ENCODE measurements at places on chromosomes 16 and 17.

DNA sequence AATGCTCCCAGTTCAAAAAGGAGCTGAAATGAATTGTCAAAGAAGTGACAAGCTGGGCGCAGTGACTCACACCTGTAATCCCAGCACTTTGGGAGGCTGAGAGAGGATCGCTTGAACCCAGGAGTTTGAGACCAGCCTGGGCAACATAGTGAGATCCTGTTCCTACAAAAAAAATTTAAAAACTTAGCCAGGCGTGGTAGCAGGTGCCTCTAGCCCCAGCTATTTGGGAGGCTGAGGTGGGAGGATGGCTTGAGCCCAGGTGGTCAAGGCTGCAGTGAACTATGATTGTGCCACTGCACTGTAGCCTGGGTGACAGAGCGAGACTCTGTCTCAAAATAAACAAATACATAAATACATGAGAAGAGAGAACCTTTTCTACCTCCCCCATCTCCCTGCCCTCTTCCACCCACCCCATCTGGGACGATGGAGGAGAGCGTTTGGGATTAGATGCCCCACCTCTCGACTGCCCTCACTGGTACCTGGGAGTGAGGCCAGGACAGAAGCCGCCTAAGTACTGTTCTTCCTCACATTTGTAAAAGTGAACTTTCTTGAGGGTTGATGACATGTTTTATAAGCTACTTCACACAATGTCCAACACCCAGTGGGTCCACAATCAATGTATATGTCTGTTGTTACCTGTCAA is 2.4 kb downstream of the IL4R start:
- no peak for DNase-seq

DNA sequence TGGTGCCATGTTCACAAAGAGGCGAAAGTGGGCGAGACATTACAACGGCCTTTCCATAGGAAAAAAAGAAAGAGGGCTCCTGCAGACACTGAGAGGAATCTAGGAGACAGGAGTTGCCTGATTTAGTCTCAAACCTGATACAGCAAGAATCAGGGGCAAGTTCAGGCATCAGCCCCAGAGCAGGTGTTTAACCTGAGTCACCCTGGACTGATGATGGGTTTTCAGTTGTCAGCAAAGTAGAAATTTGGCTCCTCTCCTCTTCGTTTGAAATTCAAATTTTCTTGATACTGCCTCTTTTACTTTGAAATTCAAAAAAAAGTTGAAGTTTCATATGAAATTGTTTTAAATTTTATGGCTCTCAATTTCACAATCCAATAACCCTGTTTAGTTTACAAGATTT is 189.5 kb downstream of the ABCC12 start:
- no peak for DNase-seq

DNA sequence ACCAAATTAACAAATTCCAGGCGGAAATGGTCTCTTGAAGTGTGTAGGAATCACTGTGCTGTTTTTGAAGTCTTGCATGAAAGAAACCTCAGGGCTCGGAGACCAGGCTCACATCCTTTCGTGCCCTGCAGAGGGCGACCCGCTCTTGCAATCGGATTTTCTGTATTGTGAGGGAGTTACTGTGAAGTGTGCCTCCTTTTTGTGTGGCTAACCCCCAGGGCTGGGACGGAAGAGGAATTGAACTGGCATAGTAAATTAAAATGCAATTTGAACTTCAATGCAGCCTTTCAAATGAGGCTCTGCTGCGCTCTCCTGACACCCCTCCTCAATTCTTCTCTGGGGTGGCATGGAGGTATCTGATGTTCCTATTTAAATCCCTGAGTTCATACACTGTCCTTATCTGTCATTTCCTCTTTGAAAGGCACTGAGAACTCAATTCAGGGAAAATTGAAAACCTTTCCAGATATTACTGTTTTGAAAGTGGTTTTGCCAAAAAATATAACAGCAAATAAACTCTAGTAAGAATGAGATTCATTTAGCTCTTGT is 51.5 kb upstream of the MGAT5B start:
- DNase-seq: peak; percentile 66

GRCh38 chr17:62648251-62648955 is 20.9 kb downstream of the MRC2 start:
- no peak for DNase-seq

GRCh38 chr17:1208966-1209365 is 29.2 kb upstream of the ABR start:
- DNase-seq: no peak

GRCh38 chr16:52407778-52408177 is 139.2 kb downstream of the TOX3 start:
- DNase-seq: no peak

DNA sequence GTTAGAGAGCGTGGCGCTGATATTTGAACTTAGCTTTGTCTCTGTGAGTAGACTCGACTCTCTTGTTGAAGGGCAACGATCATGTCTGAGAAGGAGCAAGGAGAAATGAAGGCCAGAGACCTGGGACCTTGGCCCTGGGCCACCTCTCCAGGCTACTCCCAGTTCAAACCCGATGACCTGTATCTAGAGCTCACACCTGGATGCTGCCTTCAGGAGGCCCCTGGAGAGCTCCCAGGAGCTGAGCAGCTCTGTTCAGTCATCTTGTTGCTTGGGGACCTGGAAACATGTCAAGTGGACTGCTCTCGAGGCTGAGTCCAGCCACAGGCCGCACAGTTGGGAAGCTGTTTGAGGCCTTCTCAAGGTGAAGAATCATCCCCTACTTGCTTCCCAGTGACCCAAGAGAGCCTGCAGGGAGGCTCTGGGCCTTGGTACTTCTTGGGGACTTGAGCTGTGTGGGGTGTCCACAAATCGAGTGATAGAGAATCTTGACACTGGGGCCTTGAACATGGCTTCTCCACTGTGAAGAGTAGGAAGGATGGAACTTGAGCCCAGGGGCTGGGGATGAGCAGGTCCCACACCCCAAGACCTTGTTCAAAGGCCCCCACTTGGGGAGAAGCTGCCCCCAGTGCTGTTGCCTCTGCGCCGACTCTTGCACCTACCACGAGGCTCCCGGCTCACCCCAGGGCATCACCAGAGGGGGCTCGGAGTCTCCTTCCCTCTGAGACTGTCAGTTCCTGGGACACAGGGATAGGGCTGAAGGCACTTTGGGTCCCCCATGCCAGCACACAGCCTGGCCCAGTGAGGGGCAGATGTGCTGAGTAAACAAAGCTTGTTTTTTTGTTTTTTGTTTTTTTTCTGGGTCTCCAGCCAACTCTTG is 112.1 kb downstream of the IRX5 start:
- no peak for DNase-seq

DNA sequence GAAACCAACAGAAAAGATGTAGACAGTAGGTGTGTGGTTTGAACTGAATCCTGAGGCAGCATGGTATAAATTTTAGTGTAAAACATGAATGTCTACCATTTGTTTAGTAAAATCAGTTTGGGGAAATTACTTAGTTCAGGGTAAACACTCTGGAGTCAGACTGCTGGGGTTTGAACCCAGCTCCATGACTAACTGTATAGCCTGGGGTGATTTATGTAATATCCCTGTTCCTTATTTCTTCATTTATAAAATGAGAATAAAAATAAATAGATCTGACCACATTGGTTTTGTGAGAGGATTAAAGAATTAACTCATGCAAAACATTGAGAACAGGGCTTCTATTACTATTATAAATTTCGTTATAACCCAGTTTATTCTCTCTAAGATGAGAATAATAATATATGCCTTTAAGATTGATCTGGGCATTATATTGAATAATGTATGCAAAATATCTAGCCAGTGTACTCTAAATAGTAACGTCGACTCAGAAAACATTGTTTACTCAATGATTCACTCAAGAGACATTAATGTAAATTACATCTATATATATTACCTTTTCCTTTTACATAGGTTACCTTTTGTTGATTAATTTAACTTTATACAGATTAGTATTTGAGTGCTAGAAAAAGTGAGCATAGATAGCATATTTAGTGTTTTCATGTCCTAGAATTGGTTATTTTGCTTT is 120.6 kb upstream of the KCNJ16 start:
- no peak for DNase-seq

Measured in SHP77 (cell line).